Umbilical cord (tissue), 2 donors: ENCODE measurements at places on chromosomes 7 and 10. TPM values are rescaled to one million over a fixed set of nuclear protein-coding genes. Genes with fewer than 3 reads are reported as not detected.
A peak's percentile ranks its signal among the peaks of the same experiment; 100 is the strongest.

GRCh38 chr7:98722402-98722801 is 105.3 kb downstream of the NPTX2 start:
- peak; percentile 11 for DNase-seq

DNA sequence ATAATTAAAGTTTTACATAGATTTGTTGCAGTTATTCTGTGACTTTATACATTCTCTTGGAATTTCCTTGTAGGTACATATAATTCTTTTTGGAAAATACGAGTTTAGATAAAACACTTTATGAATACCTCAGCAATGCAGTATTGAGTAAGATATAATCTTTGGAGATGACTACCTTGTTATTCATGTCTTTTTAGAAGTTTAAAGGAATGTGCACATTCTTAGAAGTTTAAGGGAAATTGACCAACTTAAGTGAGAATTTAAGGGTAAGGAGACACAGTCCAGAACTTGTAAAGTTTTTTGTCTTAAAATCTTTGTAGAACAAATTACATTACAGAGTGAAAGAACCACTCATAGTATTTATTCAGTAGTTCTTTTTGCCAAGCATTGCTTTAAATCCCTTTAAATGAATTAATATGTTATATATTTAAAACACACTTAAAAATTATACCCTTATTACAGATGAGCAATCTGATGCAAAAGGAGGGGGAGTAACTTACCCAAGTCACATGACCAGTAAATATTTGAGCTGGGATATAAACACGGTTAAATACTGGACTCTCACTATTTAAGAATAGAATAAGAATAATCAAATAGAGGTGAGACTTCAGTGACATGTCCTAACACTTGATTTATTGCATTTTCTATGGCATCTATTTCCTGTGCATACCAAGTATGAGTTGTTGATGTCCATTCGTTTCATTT is 139.5 kb upstream of the FERD3L start:
- peak; percentile 35 for DNase-seq

- peak; percentile 5 for DNase-seq
Observed at GRCh38 chr7:17940951-17941431, 697 bp upstream of the SNX13 start.

GRCh38 chr7:108875139-108875538 is 305.5 kb downstream of the DNAJB9 start:
- no peak for DNase-seq

GRCh38 chr7:30276203-30276900 is 8.0 kb upstream of the ZNRF2 start:
- DNase-seq = peak; percentile 67

- DNase-seq = no peak
Observed at GRCh38 chr10:89554433-89554832, 19.0 kb upstream of the SLC16A12 start.

TMEM213 gene
- total RNA-seq = 4.6 TPM

MUC12 gene
- total RNA-seq = 2.9 TPM

LRRC61 gene
- 9.1 TPM for total RNA-seq

ARL3 gene
- 7.2 TPM for total RNA-seq
